ENCODE measurements at places on chromosomes 1 and 21.

GRCh38 chr1:92228401-92228800, 10.7 kb downstream of the C1orf146 start:
- no peak for DNase-seq

- no peak for DNase-seq
These were observed 184.2 kb downstream of the SLC44A5 start for GRCh38 chr1:75426688-75427087.

- no peak for DNase-seq
These were observed 6.1 kb downstream of the OSBPL9 start for GRCh38 chr1:51623025-51623424.

DNA sequence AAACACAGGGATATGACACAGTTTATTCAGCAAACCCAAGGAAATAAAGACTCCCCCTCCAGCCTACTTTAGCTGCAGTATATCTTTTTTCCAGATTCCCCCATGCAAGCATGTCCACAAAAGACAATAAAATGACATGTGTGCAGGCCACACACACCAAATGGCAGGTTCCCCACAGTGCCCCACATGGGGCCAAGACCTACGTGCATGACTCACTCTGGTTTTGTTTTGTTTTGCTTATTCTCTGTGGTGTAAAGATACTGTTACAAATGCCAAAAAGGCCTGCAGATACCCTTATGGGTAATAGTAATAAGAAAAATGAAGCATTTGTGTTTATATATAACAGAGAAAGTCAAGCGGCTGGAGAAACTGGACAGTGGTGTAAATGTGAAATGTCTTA, 71.6 kb downstream of the RD3 start:
- no peak for DNase-seq

DNA sequence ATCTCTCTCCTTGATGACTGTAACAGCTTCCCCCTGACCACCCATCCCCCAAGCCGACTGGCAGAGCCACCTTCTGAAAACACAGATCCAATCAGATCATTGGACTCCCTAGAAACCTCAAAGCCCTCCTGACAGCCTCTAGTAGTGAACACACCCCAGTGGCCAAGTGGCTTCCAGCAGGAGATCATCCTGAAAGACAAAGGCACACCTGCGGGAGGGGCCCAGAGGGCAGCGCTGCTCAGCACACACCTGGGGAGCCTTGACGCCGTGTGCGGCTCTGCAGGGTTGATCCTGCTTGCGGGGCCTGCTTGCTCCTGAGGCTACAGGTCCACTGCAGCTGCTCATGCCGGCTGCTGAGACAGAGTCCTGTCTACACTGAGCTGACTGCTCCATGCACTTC, 41.5 kb downstream of the SLC66A1 start:
- no peak for DNase-seq

GRCh38 chr1:30743584-30744059, 14.0 kb downstream of the LAPTM5 start:
- DNase-seq: peak; percentile 78

- no peak for DNase-seq
These were observed 645.6 kb upstream of the ADGRL2 start for GRCh38 chr1:81155131-81155530.

DNA sequence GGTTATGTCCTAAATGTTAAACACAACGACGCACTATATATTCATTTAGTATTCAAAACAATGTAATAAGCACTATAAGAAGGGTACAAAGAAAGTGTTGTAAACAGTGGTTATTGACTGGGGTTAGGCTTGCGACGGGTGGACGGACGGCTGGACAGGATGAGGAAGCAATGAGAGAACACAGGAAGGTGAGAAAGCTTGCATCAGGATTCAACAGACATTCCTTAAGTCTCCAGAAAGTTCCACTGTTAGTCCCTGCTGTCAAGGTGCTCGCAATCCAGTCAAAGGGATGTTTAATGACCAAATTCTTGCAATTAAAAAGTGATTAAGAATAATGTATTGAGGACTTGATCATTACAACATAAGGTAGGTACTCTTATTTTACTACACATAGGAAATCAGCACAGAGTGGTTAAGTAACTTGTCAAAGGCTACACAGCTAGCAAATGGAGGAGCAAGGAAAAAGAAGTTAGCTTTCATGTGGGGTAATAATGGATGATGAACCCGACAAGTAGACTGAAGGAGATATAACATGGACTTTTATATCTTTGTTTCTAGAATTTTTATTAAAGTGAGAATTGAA, 994 bp upstream of the ACBD6 start:
- no peak for DNase-seq

GRCh38 chr1:165564561-165564960, 20.8 kb downstream of the LRRC52 start:
- DNase-seq: no peak

DNA sequence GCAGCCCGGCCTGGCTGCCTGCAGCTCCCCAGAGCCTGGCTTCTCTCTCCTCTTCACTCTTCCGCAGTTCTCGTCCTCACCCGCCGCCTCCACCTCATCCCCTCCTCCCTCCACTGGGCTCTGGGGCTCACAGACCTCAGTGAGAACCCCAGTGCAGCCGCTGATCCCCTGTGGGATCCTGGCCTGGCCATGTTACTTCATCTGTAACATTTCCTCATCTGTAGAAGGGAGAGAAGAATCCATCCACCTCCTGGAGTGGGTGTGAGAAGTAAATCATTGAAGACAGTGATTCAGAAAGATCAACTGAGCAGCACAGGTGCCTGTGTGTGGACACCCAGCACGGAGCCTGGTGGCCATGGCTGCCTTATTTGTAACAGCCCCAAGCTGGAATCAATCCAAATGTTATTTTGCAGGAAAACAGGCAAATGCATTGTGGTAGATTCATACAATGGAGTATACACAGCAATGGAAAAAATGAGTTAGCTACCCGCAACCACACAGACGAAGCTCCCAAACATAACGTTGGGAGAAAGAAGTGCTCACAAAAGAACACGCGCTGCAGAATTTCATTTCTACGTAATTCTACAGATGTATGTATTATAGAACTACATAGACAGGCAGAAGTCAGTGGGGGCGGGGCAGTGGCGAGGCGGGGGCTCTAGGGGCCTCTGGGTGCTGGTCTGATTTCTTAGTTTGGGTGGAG, 8.7 kb downstream of the LAPTM5 start:
- no peak for DNase-seq

- DNase-seq: no peak
These were observed 121.2 kb downstream of the DUSP10 start for GRCh38 chr1:221620437-221621384.

GRCh38 chr1:178940068-178940765, 69.3 kb upstream of the ANGPTL1 start:
- DNase-seq: no peak

DNA sequence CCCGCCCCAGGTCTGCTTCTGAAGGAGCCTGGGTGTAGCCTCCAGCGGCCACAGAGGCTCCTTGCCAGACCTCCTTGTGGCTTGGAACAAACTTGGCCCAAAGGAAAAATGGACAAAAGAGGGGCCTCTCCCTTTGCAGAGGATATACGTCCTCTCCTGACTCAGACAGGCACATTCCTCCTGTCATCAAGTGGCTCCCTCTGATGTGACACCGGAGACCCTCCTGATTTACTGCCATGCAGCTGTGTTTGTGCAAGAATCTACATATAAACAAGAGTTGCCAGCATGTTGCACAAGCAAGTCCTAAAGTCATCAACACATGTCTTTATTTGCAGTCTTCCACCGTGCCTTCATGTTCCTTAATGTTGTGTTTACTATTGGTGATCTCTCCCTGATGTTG, 54.1 kb upstream of the F3 start:
- DNase-seq: no peak

DNA sequence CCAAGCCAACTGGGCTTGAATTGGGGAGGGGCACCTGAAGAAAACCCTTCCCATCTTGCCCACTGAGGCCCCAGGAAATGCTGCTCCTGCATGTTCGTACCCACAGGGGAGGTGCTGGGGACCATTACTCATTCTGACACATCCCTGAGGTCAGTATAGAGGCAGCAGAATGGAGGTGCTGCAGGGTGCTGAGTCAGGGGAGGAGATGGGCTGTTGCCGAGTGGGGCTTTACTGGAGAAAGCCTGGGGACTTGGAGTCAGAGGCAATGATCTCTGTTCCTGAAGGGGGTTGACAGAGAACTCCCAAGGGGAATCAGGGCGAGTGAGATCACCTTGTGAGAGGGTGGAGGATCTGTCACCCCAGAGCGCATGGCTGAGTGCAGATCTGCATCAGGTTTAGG, 40.2 kb upstream of the KCNA10 start:
- no peak for DNase-seq

- no peak for DNase-seq
These were observed 11.0 kb upstream of the CDK18 start for GRCh38 chr1:205493241-205494085.

GRCh38 chr1:25985171-25985570, 12.7 kb downstream of the PAFAH2 start:
- DNase-seq: no peak

- DNase-seq: no peak
These were observed 2.2 kb downstream of the GPR153 start for GRCh38 chr1:6258675-6259074.

DNA sequence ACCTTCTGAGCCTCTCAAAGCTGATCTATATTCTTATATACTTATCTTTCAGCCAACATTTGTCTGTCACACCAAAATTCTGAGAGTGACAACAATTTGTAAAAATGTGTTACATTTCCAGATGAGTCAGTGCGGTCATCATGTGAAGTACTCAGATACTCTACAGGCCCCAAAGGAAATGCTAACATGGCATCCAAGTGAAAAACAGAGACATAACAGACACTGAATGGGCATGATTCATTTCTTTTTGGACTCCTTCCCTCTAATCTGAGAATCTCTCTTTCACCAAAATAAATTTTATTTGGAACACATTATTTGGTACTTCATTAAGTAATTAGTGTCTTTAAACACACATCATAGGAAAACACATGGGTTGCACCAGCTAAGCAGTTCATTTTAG, 96.6 kb downstream of the SLC44A5 start:
- DNase-seq: no peak

- DNase-seq: peak; percentile 69
These were observed 5.1 kb downstream of the NT5C1A start for GRCh38 chr1:39666772-39667171.

- DNase-seq: no peak
These were observed 308.1 kb downstream of the ADGRL2 start for GRCh38 chr1:82108843-82109242.

DNA sequence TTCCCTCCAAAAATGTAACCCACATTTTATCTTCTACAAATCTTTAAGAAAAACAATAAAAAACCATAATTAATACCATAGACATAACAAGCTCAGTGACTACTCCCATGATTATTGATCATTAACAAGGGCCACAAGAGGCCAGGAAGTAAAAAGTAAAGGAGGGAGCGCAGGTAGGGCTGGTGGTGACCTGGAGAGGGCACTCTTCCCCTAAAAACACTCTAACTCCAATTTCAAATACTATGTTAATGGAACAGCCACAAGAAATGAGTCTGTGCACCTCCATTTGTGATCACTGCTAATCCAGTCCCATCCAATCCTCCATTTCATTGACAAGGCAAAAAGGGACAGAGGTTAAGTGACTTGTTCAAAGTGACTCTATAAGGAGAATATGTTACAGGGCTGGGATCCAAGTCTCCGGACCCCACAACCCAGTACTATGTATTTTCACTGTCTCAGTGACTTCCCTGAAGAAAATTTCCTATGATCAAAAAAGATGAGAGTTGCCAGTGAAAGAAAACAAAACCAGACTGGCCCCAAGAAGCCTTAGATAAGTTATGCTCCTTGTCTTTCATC, 41.2 kb upstream of the CFAP298 start:
- DNase-seq: peak; percentile 44

DNA sequence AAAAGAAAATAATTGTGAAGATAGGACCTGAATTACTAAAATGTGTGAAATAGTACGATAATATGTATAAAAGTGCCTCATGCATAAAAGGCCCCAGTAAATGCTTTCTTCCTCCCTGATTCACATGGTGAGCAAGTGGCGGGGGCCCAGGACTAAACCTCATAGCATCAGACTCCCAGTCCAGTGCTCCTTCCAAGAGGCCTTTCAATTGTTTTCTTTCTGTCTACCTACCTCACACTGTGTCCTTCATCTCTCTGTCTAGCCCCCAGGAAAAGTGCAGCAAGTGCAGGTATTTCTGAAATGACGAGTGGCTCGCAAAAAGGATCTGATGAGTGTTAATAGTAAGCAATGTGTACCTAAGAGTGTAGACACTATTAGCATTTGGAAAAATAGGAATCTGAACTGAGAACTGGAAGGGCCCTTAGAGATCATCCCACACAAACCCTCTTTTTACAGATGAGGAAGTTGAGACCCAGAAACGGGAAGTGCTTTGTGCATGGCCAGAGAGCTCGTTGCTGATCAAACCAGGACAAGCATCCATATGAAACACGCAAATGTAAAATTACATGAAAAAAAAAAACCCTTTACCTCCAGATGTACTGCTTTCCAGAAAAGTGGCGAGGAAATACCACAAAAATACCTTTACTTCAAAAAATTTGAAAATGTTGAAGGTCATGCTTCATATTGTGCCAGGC, 118.2 kb upstream of the HOOK1 start:
- no peak for DNase-seq

DNA sequence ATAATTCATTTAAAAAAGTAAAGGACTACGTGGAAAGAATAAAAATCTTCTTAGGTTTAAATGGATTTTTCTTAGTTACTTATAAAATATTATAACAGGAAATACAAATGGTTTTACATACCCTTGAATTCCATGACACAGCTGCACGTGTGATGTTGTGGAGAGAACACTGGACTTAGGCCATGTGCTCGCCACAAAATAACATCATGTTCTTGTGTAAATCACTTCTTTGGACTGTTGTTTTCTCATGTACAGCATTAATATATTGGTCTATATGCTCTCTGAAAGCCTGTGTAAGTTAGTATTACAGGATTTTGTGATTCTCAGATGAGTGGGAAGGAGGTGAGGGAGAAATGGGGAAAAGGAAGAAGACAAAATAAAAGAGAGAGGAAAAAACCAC, 228.2 kb downstream of the DNM3 start:
- no peak for DNase-seq

DNA sequence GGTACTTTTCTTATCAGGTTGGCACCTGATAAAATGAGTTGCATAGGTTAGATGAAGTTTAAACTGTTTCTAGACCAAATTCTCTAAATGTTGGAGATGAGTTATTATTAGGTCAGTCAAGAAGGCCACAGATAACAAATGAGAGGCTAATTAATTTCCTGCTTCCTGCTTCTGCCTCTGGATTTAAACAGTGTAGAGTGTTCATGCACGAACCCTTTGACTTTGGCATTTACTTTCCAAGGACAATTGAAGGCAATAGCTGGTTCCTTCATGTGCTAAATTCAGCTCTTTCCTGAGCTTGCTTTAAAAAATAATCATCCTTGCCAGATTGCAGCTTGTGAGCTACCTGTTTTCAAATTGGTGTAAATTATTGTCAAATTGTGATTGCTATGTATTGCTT, 80.6 kb downstream of the RASAL2 start:
- DNase-seq: no peak

- no peak for DNase-seq
These were observed 121.1 kb upstream of the ST6GALNAC5 start for GRCh38 chr1:76746206-76746605.

GRCh38 chr1:243341074-243341473, 85.2 kb downstream of the SDCCAG8 start:
- DNase-seq: no peak

DNA sequence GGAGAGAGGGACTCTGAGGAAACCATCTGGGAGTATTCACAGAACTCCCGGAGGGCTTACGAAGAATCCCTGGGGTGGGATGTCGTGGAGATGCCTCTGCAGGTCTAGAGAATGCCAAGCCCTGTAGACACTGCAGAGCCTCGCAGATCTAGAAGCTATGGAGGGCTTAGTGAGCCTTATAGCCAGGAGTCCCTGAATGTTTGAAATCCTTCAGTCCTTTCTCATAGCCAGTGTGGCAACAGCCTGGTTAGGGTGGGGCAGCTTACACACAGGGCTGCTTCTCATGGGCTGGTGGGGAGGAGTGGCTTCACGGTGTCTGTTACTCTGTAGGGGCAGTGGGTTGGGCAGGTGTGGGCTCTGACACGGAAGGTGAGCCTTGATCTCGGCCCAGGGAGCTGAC, 44.2 kb upstream of the KDM4A start:
- DNase-seq: no peak
